HS-27A (cell line): ENCODE measurements at places on chromosomes 6 and 20.

DNA sequence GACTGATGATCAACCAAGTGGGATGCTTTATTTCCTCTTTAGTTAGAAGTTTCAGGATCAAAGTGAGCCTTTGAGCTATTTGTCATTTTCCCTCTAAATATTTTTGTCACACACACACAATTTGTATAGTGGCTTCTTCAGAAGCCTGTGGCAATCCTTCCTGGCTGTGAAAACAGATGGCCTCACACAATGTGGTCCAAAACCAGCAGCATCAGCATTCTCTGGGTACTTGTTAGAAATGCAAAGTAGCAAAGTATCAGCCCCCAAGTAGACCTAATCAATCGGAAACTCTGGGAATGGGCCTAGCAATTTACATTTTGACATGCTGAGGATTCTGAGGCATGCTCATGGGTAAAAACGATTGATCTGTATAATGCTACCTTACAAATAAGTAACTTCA is 115.9 kb downstream of the PAX1 start:
- no peak for DNase-seq

- no peak for DNase-seq
Measured at GRCh38 chr6:24858177-24858653, 59.5 kb upstream of the ARMH2 start.

GRCh38 chr6:3484192-3484591 is 27.3 kb upstream of the SLC22A23 start:
- no peak for DNase-seq

GRCh38 chr6:88614316-88614877 is 349.0 kb downstream of the RNGTT start:
- no peak for DNase-seq

- no peak for DNase-seq
Measured at GRCh38 chr6:105209950-105210706, 30.3 kb upstream of the POPDC3 start.

GRCh38 chr6:89597988-89598387 is 40.6 kb downstream of the LYRM2 start:
- DNase-seq = no peak

DNA sequence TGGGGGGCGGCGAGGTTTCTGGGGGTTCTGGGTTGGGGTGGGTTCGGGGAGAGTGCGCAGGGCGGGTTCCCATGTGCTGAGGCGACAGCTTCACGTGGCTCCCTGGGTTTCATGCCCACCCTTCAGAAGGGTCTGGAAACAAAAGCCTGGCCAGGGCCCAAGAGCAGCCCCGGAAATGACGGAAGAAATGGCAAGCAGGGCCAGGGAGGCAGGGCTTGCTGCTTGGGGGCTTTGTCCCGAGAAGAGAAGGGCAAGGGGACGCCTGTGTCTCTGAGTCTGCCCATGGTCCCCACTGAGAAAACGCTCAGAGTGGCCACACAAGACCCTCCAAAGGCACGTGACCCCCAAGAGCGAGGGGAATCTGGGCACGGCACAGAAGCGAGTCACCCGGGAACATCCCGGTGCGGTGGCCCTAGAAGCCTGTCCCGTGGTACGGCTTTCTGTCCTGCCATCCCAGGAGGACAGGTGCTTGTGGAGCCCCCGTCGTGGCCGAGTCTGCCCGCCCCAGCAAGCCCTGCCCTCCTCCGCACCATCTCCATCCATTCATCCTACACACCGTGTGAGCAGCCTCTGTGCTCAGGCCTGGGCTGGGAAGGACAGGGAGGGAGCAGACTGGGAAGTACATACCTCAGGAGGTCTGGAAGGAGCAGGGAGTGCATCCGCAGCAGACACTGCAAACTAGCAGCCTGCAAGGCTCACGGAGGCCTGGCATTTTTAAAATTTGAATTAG is 9.0 kb downstream of the NPEPL1 start:
- DNase-seq = no peak

GRCh38 chr20:63085151-63085861 is 78.5 kb upstream of the BHLHE23 start:
- no peak for DNase-seq
